ENCODE measurements at places on chromosomes 4 and X. TPM values are rescaled to one million over a fixed set of nuclear protein-coding genes. Genes with fewer than 3 reads are reported as not detected.

The THAP9 gene
- 4.1 TPM for total RNA-seq

- DNase-seq: no peak
Measured at GRCh38 chr4:11739992-11740391, 311.3 kb upstream of the HS3ST1 start.

The ATP1B4 gene
- not detected for total RNA-seq

The ABCB7 gene
- total RNA-seq: 41.3 TPM

- DNase-seq: no peak
Measured at GRCh38 chr4:166140951-166141350, 267.9 kb downstream of the TLL1 start.

The IL9R gene
- total RNA-seq: 0.54 TPM

- DNase-seq: no peak
Measured at GRCh38 chr4:94871644-94872305, 114.0 kb downstream of the BMPR1B start.

DNA sequence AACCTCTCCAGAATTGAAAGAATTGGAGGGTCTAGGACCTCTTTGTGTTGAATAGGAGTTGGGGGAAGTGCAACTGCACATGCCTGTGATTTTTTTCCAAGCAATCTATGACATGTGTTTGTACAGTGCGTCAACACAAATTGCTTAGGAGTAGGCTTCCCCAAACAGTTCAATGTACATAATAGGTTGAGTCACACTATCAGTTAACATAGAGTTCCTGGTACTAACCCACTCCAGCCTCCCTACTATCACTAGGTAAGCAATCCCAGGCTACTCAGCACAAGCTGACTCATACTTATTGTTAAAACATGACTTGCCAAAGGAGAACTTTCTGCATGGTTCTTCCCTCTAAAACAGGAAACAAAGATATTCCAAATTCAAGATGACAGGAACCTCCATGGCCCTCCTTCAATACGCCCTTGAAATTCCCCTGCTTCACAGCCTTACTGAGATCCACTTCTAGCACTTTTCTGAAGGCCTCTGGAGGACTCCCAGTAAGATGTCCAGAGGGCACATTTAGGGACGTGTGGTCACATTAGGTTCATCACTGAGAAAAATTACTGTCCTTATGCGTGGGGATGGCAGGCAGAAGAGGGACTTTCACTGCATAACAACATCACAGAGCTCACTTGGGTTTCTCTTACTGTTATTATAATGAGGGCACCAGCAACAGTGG, 8.4 kb upstream of the VSIG1 start:
- no peak for DNase-seq

DNA sequence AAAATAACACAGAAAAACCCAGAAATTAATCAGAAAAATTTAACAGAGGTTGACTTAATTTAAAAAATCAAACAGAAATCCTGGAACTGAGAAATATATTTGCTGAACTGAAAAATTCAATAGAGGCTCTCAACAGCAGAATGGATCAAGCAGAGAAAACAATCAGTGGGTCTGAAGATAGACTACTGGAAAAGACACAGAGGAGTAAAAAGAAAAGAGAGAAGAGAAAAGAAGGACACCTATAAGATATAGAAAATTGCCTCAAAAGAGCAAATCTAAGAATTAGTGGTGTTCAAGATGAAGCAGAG, 55.1 kb downstream of the HAUS3 start:
- no peak for DNase-seq

DNA sequence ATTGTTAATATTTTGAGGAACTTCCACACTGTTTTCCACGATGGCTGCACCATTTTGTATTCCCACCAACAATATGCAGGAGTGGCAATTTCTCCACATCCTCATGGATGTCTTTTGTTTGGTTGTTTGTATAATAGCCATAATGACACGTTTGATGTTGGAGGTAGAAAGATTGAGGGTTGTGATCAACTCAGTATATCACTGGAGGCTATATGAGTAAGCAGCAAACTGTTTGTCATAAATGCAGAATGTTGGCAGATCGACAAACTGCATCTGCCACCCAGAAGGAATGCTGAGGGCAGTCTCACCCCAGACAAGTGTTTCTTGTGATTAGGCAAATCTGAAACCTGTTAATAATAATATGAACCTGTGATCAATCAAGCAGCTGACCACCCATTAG, 243.9 kb upstream of the WDFY3 start:
- DNase-seq: no peak

- no peak for DNase-seq
Measured at GRCh38 chr4:13445841-13446790, 38.0 kb downstream of the RAB28 start.

DNA sequence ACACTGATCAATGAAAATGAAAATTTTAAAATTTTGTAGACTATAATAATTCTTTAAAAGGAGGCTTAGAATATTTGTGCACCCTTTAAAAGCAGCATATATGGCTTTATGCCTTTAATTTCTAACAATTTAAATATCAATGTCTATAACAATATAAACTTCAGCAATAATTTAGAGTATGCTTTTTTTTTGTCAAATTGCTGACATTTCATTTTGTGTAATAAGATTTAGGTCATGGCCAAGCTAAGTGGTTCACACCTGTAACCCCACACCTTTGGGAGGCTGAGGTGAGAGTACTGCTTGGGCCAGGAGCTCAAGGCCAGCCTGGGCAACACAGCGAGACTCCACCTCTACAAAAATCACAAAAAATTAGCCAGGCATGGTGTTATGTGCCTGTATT, 86.2 kb downstream of the PDGFC start:
- no peak for DNase-seq
